Stimulated activated CD4-positive, alpha-beta T cell treated with anti-CD3 and anti-CD28 coated beads, TNF-alpha, amount 100 ng/mL, for 24 hours (primary cell): ENCODE measurements at places on chromosomes 5 and 9.

DNA sequence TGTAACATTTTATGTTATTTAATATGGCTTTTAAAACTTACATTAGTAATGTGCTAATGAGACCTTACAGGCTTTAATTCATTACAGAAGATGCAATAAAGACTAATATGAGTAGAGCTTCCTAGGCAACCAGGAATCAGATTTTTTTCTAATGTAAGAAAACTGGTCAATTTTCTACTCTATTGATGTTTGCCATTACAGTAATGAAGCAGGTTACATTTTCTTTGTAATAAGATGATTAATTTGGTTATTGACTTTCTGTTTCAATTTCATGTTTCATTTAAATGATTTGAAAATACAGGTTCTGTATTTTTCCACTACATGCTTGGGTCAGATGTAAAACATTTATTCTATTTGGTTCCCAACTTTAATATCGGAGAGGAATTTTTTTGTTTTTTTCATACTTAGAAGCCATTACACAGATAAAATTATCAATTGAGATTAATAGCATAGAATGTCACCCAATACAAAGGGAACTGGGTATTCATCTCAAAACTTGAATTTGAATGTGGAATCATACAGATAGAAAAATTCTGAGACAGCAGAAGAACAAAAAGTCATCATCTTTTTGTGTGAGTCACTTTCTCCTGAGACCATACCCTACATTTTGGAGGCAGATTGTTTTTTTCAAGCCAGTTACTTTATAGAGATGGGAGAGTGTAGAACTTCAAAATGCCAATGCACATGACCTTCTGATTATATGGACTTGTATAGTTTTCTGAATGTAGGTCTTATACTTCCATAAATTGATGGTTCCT lies 133.6 kb upstream of the HMHB1 start:
- no peak for DNase-seq

- DNase-seq, result no peak
These were observed 59.0 kb downstream of the DRD1 start for GRCh38 chr5:175384724-175385552.

GRCh38 chr5:54656261-54656728 lies 138.7 kb downstream of the SNX18 start:
- no peak for DNase-seq

- DNase-seq, result no peak
These were observed 958 bp downstream of the MYOZ3 start for GRCh38 chr5:150661821-150662596.

- DNase-seq, result no peak
These were observed 31.5 kb downstream of the PDGFRB start for GRCh38 chr5:150124111-150124557.

GRCh38 chr5:153753645-153754432 lies 263.4 kb downstream of the GRIA1 start:
- no peak for DNase-seq

DNA sequence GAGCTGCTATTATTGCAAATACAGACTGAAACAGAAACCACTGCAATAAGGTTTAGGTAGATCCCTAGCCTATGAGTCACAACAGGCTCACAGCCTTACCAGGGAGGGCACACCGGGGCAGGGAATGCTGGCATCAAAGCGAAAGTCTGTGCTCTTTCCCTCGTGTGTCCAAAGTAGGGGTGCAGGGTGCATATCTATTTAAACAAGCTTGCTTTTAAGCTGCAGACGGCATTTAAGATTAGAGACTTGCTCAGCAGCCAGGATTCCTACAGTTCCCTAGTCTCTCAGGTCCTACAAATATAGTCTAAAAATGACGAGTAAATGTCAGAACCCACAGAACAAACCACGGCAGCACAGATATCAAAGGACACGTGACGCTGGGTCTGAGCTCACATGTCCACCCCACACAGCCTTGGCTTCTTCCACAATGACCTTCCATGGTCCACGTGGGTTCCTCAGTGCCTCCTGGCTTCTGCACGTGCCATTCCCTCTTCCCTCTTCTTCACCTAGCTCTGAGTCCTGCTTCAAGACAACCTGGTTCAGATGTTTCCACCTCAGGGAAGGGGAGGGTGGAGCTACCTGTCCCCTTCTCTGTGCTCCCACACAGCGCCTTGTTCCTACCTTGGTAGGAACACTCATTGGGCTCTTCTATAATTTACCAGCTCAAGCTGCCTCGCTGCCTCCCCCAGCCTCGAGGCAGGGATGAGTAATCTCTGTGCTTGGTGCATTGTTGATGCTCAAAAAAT lies 193.2 kb downstream of the MAPKAP1 start:
- DNase-seq, result no peak

DNA sequence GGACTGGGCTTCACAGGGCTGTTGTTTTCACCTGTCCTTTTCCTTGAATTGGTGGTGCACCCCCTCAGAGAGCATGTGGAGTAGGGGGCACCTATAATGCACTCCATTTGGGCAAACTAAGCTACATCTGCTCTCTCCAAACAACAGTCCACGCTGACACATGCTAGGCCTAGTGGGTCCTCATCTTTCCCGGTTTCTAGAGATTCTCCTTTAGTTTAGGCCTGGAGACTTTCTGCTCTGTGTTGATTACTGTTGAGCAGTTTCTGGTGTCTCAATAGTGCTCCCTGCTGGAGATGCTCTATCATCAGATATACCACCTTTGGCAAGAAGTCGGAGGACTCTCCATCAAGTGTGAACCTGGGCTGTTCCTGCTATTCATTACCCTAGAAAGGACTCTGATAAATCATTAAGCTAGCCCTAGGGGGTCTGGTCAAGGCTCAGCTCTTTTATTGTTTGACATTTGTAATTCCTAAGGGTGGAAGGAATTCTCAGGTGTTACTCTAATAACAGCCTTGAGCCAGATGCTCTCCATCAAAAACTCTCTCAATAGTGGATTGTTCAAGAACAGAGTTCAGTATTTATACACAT lies 64.0 kb upstream of the FYB1 start:
- peak; percentile 12 for DNase-seq
